SW 1271 (cell line): ENCODE measurements at places on chromosomes 5 and 9.

DNA sequence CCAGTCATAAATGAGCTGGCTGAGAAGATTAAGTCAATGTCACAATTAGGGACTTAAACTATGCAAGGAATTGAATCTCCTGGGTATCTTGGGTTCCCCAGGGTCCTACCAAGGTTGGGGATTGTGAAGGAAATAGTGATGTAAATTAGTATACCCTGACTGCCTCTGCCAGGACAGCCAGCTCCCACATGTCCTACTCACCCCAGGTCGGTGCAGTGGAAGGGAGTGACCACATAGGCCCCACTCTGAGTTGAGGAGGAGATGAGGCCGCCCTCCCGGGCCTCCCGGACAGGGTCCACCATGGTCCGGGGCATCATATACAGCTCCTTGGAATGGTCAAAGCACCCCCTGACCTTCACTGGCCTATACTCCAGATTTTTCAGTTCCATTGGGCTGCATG is 2.7 kb downstream of the SURF1 start:
- no peak for DNase-seq

DNA sequence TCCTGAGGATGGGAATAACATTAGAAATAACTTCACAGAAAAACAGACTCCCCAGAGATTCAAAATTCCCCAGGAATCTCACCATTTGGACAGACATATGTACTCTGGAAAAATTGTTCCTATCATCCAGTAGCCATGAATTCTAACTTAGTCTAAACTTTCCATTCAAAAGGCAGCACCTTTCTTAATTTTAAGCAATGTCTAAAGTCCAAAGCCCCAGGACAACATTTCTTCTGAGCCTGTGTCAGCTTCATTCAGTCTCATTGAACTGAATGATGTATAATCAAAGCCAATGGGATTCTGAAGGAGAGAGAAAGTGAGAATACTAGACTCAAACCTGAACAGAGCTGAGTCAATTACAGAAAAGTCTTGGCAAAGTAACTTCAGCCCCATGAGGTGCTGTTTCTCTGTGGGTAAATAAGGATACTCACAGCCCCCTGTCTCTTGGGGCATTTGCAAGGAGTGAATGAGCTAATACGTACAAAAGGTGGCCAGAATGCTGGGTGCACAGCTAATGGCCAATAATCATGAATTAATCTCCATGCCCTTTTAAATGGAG is 140.6 kb downstream of the SEMA5A start:
- no peak for DNase-seq

- DNase-seq, result no peak
These were observed 53.2 kb downstream of the BOD1 start for GRCh38 chr5:173563246-173563645.

- DNase-seq, result no peak
These were observed 56.7 kb downstream of the MAPKAP1 start for GRCh38 chr9:125650271-125650737.

DNA sequence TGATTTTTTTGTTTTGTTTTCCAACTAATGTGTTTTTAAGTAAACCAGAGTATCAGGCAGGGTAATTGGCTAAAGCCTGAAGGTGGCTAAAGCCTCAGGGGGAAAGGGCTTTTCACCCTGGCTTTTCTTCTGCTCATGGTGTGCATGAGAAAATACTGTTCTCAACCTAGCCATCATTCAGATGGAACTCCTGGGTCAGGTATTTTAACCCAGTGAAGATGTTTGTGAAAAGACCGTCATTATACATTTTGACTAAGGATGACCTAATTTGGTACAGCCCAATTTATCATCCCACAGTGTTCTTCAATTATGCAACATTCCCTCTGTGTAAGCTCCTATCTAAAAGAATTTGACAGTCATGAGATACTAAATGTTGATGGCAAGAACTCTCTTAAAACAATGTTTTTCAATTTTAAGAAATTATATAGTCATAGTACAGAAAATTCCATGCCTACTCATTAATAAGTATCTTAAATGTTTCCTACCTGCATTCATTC is 209.5 kb upstream of the TARS1 start:
- DNase-seq, result no peak

DNA sequence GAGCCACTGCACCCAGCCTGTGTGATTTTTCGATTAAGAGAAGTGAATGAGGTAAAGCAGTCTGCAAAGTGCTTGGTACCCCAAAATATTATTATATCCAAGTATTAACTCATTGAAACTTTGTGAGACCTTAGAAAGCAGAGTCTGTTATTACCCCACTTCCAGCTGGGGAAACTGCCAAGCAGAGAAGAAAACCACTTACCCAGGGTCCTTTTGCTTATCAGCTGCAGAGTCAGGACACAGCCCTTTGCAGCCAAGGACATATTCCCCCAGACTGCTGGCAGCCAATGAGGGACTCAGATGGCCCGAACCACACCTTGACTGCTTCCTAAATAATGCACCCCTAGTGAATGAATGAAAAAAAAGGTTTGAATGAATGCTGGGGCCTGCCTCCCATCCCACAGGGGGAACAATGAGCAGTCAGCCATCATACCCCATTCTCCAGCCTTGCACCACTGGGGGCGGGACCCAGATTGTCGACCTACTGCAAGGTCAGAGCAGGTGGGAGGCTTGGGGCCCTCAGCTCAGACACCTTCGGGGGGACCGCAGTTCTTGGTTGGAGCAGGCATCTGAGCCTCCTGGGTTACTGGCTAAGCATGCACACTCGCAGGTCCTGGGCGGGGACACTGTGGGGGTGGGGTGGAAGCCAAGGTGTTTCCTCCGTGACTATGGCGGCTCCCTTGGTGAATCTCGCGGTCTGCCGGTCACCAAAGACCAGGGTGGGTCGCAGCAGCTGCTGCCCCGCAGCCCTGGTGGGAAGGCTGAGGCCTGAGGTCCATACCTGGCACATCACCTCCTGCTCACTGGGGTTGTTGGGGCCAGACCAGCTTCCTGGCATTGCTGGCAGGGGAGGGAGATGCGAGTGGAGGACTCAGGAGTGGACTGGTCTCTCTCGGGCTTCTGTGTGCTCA is 29.7 kb downstream of the PRRT1B start:
- no peak for DNase-seq

DNA sequence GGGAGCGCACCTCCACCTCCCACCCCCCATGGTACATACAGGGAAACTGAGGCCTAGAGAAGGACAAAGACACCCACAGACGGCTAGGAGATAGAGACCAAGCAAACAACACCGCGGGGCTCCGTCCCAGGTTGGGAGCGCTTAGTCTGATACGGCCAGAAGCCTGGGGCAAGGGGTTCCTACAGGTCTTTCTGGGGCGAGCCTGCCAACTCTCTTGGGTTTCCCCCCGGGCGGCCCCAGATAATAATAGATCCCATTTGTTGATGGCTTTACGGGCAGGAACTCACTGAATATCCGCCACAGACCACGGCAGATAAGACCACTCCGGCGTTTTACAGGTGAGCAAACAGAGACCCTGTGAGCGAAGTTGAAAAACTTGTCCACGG is 5.0 kb upstream of the EBF1 start:
- no peak for DNase-seq

DNA sequence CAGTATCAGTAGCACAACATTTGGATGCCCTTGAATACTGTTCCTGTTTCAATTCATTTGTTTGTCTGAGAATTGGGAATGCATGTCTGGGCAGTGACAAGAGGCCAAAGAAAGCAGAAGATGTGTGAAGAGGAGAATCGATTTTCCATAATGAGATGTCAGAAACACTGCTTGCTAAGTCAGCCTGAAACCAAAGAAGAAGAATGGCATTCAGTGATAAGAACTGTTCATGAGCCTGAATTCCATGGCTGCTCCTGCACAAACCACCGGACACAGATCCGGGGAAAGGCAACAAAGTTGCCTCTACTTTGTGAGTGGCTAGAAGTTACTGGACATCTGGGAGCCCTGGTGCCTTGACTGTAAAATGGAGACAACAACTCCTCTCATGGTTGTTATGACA is 207.2 kb upstream of the RASEF start:
- DNase-seq, result no peak

- DNase-seq, result no peak
These were observed 20.3 kb downstream of the GLT6D1 start for GRCh38 chr9:135618866-135619598.

DNA sequence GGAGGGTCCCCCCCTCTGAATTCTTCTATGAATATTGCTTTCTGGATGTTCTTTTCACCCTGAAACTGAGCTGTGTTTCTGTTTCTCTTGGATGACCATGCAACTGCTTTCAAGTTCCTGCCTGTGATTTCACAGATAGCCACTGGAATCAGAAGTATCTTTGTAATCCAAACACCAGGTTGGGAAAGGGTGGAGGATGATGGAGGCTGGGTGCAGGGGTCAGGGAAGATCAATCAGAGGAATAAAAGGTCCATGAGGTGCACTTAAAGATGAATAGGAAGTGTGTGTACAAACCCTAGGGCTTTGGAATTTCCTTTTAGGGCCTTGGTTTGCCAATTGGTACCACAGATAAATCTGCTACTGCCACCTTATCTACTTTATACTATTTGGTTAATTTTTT is 68.2 kb upstream of the AGXT2 start:
- no peak for DNase-seq

- DNase-seq, result no peak
These were observed 973 bp downstream of the PLPPR1 start for GRCh38 chr9:101029315-101030085.

- DNase-seq, result no peak
These were observed 39.8 kb upstream of the NKX2-5 start for GRCh38 chr5:173274771-173275170.

GRCh38 chr5:3612591-3613042 is 17.0 kb downstream of the IRX1 start:
- DNase-seq, result no peak

DNA sequence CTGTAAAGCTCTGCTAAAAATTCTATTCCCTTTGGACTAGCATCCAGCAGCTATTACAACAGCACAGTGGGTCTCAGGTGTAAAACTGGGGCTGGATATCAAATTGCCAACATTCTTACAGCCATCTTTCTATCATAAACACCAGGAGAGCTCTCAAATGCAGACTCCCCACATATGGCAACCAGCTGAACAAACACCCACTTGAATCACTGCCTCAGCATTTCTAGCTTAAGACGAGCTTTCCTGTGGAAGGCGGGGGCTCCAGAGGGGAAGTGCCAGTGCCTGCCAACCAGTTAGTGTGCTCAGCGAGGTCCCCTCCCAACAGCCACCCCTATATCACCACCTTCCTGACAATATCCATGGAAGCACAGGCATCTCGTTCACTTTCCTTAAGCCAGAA is 62.2 kb downstream of the IPPK start:
- DNase-seq, result no peak

DNA sequence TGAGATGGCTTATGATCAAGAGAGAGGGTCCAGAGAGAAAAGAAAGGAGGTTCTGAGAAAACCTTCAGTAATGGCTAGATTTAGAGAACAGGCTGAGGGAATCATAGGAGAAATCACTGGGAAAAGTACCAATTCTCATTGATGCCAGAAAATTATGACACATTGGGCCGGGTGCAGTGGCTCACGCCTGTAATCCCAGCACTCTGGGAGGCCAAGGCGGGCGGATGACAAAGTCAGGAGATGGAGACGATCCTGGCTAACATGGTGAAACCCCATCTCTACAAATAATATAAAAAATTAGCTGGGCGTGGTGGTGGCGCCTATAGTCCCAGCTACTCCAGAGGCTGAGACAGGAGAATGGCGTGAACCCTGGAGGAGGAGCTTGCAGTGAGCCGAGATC is 29.5 kb upstream of the PLIN2 start:
- no peak for DNase-seq

- DNase-seq, result peak; percentile 40
These were observed 106.0 kb downstream of the PHF2 start for GRCh38 chr9:93682155-93682968.

DNA sequence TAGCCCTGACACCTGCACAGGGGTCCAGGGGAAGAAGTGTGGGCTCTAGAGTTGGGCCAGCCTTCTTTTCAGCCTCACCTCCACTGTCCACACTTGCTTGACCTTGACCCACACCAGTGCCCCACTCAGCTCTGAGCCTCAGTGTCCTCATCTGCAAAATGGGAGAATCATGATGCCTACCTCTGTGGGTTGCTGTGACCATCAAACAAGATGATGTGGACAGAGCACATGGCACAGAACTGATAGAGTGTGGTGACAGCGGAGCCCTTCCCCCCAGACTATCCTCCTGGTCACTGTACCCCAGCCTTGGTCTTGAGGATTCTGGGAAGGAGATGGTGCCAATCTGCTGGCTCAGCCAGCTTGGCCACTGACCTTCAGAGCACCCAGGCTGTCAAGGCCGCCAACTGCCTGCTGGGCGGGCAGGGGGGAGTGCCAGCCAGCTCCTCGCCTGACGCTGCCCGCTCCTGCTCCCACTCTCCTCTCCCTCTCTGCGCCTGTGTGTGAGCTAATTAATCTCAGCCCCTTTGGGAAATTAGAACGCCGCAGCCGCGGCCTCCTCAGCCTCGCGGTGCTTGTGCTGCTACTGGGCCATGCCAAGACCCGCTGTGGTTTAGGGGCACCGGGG is 16.7 kb downstream of the CXXC5 start:
- no peak for DNase-seq

- no peak for DNase-seq
These were observed 237.5 kb downstream of the GADD45G start for GRCh38 chr9:89842267-89842768.

GRCh38 chr5:153546566-153546965 is 56.1 kb downstream of the GRIA1 start:
- no peak for DNase-seq

DNA sequence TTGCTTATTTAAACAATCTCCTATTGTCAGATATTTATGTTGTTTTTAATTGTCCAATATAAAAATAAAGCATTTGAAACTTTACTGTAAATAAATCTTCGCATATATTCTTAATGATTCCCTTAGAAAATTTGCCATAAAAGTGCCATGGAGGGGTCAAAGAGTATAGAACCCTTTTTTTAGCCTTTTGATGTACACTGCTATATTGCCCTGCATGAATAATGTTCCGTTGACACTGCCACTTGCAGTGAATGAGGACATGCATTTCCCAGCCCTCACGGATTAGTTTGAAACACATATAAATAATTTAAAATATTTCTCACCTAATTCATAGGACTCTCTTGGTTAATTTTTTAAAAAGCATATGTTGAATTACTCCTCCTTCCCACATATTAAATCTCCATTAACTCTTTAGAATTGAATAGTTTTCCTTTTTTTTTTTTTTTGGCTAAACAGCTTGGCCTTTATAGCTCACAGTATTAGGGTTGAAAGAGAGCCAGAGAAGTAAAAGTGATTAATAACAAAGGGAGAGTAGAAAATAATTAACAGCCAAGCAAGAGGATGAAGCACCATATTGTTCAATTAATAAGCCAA is 129.8 kb upstream of the SGCD start:
- no peak for DNase-seq

GRCh38 chr5:98964621-98965020 is 35.8 kb upstream of the CHD1 start:
- DNase-seq, result no peak

- DNase-seq, result no peak
These were observed 560.5 kb upstream of the MEF2C start for GRCh38 chr5:89443508-89443907.

GRCh38 chr5:35857606-35858205 is 1.0 kb downstream of the IL7R start:
- DNase-seq, result peak; percentile 95

- peak; percentile 31 for DNase-seq
These were observed 4.4 kb upstream of the ST6GALNAC6 start for GRCh38 chr9:127903557-127904475.
